ENCODE measurements at places on chromosomes 6 and 20.

DNA sequence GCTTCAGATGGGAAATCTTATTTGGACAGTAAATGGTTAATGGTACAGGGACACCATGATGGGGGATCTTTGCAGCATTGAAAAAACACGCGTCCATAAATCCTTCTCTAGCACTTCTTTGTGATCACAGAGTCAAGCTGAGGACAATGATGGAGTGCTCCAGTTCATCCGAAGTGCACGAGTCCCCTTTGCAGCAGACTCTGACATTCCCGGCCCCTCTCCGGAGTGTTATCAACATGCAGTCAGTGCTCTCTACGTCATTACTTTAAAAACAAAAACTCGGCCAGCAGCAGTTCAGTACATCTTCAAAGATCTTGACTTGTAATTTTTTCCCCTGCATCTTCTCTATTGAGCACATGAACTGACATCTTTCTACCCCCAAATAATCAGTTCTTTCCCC is 185.5 kb upstream of the AKAP12 start:
- DNase-seq, result no peak

- no peak for DNase-seq
Observed at GRCh38 chr20:45902199-45902701, 9.7 kb downstream of the PLTP start.

DNA sequence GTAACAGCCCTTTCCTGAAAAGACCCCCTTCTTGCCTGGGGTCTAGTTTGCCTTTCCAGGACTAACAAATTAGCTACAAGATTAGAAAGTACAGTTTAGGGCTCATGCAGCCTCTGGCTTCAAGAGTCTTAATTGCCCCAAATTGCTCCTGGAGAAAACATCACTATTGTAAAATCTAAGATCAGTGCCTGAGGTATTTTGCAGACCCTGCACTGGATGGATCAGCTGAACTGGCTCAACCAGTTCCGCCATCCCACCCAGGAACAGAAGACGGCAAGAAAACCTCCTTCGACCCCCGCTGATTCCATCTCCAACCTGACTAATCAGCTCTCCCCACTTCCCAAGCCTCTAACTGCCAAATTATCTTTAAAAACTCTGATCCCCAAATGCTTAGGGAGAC is 236.5 kb upstream of the KCNG1 start:
- no peak for DNase-seq

DNA sequence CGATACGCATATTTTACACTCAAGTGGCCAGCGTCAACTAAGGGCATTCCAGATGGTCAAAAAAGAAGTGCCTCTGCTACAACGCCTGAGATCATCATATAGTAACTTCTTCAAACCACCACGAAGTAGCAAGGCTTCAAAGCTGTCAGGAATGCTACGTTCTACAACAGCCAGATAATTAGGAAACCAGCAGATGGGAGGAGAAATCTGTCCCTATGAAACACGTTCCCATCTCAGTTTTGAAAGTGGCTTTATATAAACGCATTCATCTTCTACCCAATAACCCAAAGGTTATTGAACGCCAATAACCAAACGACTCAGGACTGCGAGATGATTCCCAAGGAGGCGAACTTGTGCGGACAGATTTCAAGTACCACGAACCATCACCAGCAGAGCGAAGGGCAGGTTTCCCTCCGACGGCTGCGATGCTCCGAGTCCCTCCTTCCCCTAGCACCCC is 1.2 kb downstream of the ABHD12 start:
- DNase-seq, result no peak
